ENCODE measurements at places on chromosomes 13 and 19. TPM values are rescaled to one million over a fixed set of nuclear protein-coding genes. Genes with fewer than 3 reads are reported as not detected.

PSG2 gene
- not detected for total RNA-seq

DNA sequence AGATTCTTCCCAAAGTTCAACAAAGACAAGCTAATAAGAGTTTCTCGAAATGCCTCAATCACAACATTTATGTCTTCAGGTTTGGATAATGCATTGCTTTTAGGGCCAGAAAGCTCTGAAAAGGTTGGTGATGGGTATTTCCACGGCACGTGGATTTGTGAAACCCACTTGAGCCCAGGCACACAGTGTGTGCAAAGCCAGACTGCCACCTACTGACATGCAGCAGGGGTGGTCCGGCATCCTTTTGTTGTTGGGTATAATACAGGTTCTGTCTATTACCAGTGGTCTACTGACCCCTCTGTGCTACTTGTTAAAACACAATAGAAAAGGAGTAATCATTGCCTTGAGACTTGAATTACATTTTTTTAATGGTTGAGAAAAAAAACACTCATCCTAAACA is 225.6 kb downstream of the RAP2A start:
- DNase-seq = no peak

GRCh38 chr19:7441468-7442146 is 47.2 kb downstream of the PEX11G start:
- peak; percentile 59 for DNase-seq

DNA sequence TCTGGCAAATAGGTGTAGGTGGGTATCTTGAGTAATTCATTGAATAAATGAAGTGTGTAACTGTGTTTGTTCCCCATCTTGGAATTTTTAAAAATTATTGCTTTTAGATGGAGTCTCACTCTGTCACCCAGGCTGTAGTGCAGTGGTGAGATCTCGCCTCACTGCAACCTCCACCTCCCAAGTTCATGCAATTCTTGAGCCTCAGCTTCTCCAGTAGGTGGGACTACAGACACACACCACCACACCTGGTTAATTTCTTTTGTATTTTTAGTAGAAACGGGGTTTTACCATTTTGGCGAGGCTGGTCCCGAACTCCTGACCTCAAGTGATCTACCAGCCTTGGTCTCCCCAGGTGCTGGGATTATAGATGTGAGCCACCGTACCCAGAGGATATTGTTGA is 7.9 kb upstream of the CYP2A6 start:
- DNase-seq = no peak

DNA sequence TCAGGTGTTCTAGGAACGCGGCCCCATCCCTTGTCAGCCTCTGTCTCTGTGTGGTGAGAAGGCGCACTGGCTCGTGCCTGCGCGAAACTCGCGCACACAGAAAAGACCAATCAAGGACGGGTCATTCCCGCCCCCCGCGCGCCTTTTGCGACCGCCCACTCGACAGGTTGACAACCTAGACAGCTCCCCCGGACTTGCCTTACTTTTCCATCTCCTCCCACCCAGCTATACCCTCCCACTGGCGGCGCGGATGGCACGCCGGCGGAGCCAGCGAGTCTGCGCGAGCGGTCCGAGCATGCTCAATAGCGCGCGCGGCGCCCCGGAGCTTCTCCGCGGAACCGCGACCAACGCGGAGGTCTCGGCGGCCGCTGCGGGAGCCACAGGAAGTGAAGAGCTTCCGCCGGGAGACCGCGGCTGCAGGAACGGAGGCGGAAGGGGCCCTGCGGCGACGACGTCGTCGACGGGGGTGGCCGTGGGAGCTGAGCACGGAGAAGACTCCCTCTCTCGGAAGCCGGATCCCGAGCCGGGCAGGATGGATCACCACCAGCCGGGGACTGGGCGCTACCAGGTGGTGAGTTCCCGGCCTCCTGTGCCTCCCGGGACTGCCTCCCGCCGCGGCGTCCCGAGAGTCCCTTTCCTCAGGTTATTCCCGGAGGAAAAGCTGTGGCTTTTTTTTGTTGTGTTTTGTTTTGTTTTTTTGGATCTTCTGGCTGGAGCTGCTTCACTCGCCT is at the start of gene NDFIP2:
Gene NDFIP2 (plus strand): TSS at position 202 of the 731 bp plus-strand sequence. CDS start 49 bp downstream, at position 251.
- peak; percentile 68 for DNase-seq

GRCh38 chr13:93843082-93843481 is 616.5 kb downstream of the GPC6 start:
- no peak for DNase-seq

All from dorsolateral prefrontal cortex (tissue), 122 donors.